ENCODE measurements at places on chromosomes 5 and 9.

DNA sequence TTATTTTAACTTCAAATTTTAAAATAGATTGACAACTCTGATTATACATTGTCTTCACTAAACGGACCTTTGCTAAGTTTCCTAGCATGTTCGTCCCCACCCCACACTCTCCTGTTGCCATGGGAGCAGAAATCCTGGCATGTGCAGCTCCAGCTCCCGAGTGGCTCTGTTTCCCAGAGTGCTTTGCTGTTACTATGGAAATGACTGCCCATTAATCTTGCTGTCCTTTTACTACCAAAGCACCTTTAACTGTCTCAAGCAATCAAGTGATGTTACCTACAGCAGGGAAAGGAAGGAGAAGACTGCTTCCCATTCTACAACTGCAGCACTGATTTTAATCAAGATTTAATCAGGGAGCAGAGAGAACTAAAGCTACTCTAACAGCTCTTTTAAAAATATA is 212.0 kb upstream of the KIF2A start:
- H3K4me1 ChIP-seq, result peaks cover 13% of the 10 kb centered on the region
- DNase-seq, result no peak
- H3K36me3 ChIP-seq, result no peaks in the 10 kb centered on the region
- peak overlapping the region; percentile 13 for H3K4me3 ChIP-seq

GRCh38 chr9:69750085-69750484 is 9.7 kb downstream of the PTAR1 start:
- no peak overlapping the region for H3K27ac ChIP-seq
- H3K4me1 ChIP-seq, result peaks cover 2% of the 10 kb centered on the region
- H3K27me3 ChIP-seq, result no peaks in the 10 kb centered on the region

DNA sequence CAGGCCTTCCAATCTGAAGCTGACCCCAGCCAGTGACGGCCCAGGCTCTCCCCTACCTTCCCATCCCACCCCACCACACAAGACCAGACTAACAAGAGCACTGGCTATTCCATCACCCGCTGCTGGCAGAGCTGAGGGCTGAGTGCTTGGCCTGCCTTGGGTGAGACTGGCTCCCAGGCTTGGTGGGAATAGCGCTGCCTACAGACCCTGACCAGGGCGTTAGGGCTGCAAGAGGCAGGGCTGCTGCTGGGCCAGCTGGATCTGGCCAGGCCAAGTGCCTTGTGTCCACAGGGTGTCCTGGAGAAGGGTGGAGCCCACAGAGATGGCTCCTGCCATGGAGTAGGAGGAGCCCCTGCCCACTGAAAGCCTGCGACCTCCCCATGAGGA is 31.6 kb upstream of the ANGPTL2 start:
- H3K27ac ChIP-seq, result peak overlapping the region; percentile 66
- no peak for DNase-seq
- H3K4me1 ChIP-seq, result peaks cover 23% of the 10 kb centered on the region

GRCh38 chr5:32773944-32774343 is 62.8 kb downstream of the NPR3 start:
- no peaks in the 10 kb centered on the region for H3K27me3 ChIP-seq
- H3K36me3 ChIP-seq, result no peaks in the 10 kb centered on the region
- H3K4me3 ChIP-seq, result no peak overlapping the region
- H3K27ac ChIP-seq, result no peak overlapping the region

GRCh38 chr9:89374176-89374575 is 55.9 kb downstream of the SECISBP2 start:
- no peaks in the 10 kb centered on the region for H3K4me1 ChIP-seq
- H3K27me3 ChIP-seq, result no peaks in the 10 kb centered on the region
- H3K36me3 ChIP-seq, result peaks cover 24% of the 10 kb centered on the region
- H3K27ac ChIP-seq, result no peak overlapping the region

Data from esophagus muscularis mucosa (tissue), 4 donors.